ENCODE measurements at places on chromosomes 2 and 18. TPM values are rescaled to one million over a fixed set of nuclear protein-coding genes. Genes with fewer than 3 reads are reported as not detected.

RAB6C gene
- total RNA-seq = not detected

ANKRD12 gene
- total RNA-seq = 27.9 TPM

CNNM4 gene
- 1.3 TPM for total RNA-seq

OTX1 gene
- total RNA-seq = 0.11 TPM

CDH19 gene
- under 0.01 TPM for total RNA-seq

HOXD10 gene
- 8.2 TPM for total RNA-seq

MARS2 gene
- total RNA-seq = 6.3 TPM

ACKR3 gene
- total RNA-seq = 6.4 TPM

RAB10 gene
- 47.7 TPM for total RNA-seq

IL1R1 gene
- total RNA-seq = 49.8 TPM

IL1R2 gene
- 0.33 TPM for total RNA-seq

CAPN14 gene
- total RNA-seq = 0.09 TPM

IL36RN gene
- not detected for total RNA-seq

LONRF2 gene
- under 0.01 TPM for total RNA-seq

SPATA3 gene
- not detected for total RNA-seq

TRIM43 gene
- total RNA-seq = not detected

ONECUT2 gene
- not detected for total RNA-seq

SPTBN1 gene
- 889 TPM for total RNA-seq

TPGS2 gene
- total RNA-seq = 162 TPM

GCA gene
- total RNA-seq = 3.4 TPM

ACYP2 gene
- total RNA-seq = 12.0 TPM

CD28 gene
- 0.11 TPM for total RNA-seq

POTEJ gene
- total RNA-seq = 0.26 TPM

KCNF1 gene
- 3.4 TPM for total RNA-seq

GPBAR1 gene
- not detected for total RNA-seq

MC2R gene
- not detected for total RNA-seq

MYL1 gene
- not detected for total RNA-seq

TAF4B gene
- total RNA-seq = 0.76 TPM

INPP4A gene
- 21.8 TPM for total RNA-seq

ALPI gene
- not detected for total RNA-seq

QPCT gene
- 0.43 TPM for total RNA-seq

LIMS2 gene
- total RNA-seq = 5.1 TPM

SP140 gene
- total RNA-seq = not detected

FBXO15 gene
- total RNA-seq = 0.09 TPM

VAMP5 gene
- total RNA-seq = 119 TPM

CCNT2 gene
- total RNA-seq = 34.9 TPM

CDH2 gene
- total RNA-seq = 0.26 TPM

EMX1 gene
- not detected for total RNA-seq

GKN2 gene
- total RNA-seq = not detected

PAX8 gene
- 0.11 TPM for total RNA-seq

YPEL5 gene
- 139 TPM for total RNA-seq

CASP10 gene
- 36.3 TPM for total RNA-seq

CAPN13 gene
- not detected for total RNA-seq

PDE11A gene
- 0.09 TPM for total RNA-seq

BOK gene
- total RNA-seq = 23.8 TPM

PRSS56 gene
- total RNA-seq = not detected

TTN gene
- total RNA-seq = 3.4 TPM

TUBA3E gene
- not detected for total RNA-seq

FHL2 gene
- 19.1 TPM for total RNA-seq

RMDN2 gene
- 2.1 TPM for total RNA-seq

ZNF804A gene
- under 0.01 TPM for total RNA-seq

XDH gene
- not detected for total RNA-seq

PDE1A gene
- total RNA-seq = 14.0 TPM

C2orf66 gene
- total RNA-seq = 0.09 TPM

All from dermis lymphatic vessel endothelial cell (primary cell).